ENCODE measurements at places on chromosomes 12 and 14.
A peak's percentile ranks its signal among the peaks of the same experiment; 100 is the strongest.

- peak; percentile 70 for DNase-seq
These were observed 40.6 kb downstream of the SLC15A4 start for GRCh38 chr12:128783129-128783574.

GRCh38 chr12:14618983-14619382 lies 51.3 kb upstream of the PLBD1 start:
- no peak for DNase-seq

GRCh38 chr14:70181276-70181675 lies 7.5 kb downstream of the SLC8A3 start:
- no peak for DNase-seq

GRCh38 chr14:96592591-96593386 lies 90.6 kb downstream of the PAPOLA start:
- DNase-seq: peak; percentile 90

DNA sequence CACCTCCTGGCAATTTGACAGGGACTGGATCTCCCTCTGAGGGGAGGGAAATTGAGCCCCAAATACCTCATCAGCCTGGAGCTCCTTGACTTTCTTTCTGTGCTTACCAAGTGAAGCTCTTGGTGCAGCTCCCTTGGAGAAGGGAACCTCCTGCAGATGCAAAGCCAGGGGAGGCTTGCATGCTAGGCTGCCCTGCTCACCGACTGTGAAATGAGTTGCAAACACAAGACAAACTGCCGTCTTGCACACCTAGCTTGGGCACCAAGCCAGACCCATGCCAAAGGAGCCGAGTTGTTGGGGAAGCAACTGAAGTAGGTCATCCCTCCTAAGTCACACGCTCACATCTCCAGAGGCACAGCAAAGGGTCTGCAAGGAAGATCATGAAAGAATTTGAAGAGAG lies 95.2 kb downstream of the GTF2A1 start:
- no peak for DNase-seq

- no peak for DNase-seq
These were observed 1.9 kb downstream of the GPHN start for GRCh38 chr14:66509874-66510273.

GRCh38 chr12:130573766-130574165 lies 142.3 kb downstream of the RIMBP2 start:
- DNase-seq: no peak

DNA sequence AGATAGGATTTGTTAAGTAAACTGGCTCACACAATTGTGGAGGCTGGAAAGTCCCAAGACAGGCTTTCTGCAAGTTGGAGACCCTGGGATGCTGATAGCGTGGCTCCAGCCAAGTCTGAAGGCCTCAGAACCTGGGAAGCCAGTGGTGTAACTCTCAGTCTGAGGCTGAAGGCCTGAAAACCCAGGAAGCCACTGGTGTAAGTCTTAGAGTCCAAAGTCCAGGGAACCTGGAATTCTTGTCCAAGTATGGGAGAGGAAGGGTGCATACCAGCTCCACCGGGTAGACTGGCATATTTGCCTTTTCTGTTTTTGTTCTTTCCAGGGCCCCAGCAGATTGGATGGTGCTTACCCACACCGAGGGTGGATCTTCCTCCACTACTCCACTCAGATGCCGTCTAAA lies 18.1 kb downstream of the GMFB start:
- DNase-seq: no peak

GRCh38 chr12:45973526-45973925 lies 16.8 kb downstream of the SCAF11 start:
- no peak for DNase-seq

DNA sequence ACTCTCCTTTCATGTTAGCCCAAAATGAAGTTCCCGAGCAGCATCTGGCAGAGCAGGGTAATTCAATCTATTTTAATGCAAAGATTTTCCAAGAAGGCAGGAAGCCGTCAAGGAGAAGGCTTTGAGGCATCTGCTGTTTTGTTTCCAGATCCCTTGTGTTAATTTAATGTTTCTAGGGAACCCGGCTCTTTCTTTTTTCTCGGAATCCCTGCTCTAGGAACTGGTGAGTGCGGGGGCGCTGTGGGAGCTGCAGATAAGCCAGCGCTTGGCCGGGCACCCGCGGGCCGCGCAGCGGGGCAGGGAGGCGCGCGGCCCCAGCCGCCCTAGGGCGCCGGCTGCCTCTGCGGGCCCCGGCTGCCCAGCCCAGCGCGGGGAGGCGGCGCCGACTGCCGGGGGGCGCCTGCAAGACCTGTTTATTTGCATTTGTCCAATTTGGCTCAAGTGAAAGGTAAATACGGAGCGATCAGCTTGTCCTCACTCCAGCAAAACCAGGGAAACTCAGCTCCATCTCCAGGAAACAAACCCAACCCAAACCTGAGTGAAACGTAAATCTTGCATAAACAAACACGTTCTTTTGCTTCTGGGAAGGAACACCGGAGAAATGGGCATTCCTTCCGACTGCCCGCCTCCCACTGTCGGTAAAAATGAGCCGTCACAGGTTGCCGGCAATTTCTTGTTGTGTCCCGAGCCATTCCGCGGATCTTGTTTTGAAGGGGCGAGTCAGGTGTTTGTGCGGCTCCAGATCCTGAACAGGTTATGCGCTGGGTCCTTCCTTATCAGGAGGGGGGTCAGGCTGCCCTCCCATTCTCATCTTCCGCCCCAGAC lies 65.1 kb downstream of the CRADD start:
- peak; percentile 83 for DNase-seq

- no peak for DNase-seq
These were observed 272.0 kb upstream of the DIO3 start for GRCh38 chr14:101289230-101289690.

GRCh38 chr14:102590667-102591099 lies 1.8 kb upstream of the RCOR1 start:
- no peak for DNase-seq

DNA sequence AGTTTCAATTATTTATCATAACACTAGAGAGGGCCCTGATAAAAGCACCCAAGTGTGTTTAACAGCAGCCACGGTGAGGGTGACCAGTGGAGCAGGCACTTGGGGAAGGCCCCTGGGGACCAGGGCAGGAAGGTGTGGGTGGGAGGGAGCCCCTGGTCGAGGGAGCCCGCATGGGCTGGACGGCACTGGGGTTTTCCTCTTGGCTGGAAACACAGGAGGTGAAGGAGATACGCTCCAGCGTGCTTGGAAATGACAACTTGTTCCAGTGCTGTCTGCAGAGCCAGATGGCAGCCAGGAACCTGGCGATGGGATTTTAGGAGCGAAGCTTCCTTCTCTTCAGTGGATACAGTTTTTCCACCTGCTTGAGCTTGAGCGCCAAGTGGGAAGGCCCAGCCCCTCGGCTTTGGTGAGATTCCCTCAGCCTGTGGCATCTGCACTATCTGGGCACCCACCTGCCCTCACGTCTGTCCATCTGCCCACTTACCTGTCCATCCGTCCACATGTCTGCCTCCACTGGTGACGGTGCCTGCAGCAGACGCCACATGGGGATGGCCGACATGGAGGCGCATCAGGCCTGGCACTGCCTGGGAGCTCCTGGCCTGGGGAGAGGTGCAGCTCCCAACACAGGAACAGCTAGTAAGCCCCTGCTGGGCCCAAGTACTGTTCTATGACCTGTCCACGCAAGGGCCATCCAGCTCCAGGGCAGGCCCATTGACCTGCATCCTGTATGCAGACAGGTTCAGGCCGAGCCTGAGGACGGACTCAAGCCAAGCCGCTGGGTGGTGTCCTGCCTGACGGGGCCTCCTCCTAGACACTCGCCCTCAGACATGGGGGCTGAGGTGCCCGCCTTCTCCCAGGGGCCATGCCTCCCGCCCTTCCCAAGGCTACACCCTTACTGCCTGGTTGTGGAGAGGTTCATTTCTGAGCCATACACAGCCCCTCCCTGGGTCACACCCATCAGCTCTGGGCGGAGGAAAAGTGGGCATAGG lies 192.2 kb upstream of the C14orf180 start:
- DNase-seq: peak; percentile 80

GRCh38 chr12:130117701-130118100 lies 44.6 kb upstream of the FZD10 start:
- DNase-seq: no peak

- DNase-seq: no peak
These were observed 1.3 kb downstream of the NINJ2 start for GRCh38 chr12:661720-662486.

GRCh38 chr12:40223646-40224045 lies 1.2 kb upstream of the LRRK2 start:
- DNase-seq: no peak

DNA sequence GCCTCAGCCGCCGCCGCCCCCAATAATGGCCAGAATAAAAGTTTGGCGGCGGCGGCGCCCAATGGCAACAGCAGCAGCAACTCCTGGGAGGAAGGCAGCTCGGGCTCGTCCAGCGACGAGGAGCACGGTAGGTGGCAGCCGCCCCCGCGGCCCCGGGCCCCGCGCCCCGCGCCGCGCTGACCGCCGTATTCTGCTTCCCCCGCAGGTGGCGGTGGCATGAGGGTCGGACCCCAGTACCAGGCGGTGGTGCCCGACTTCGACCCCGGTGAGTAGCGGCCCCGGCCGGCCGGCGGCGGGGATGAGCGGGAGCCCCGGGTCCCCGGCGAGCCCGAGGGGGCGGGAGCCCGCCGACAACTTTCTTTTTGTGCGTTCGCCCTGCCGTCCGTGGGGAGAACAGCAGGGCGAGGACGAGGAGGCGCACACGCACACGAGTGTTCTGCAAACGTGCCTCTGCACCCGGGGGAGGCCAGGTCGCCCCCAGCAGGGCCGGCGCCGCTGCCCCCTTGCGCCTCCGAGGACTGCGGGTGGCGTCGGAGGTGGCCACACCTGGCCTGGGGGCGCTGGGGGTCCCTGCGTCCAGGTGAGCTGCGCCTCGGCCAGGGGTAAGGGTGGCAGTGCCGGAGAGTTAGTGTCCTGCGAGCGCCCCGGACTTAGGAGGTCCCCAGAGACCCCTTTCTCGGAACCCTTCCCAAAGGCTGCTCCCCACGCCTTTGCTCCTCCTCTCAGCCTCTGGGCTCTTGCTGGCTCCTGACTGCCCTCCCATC lies 794 bp downstream of the RCOR1 start:
- DNase-seq: peak; percentile 65

DNA sequence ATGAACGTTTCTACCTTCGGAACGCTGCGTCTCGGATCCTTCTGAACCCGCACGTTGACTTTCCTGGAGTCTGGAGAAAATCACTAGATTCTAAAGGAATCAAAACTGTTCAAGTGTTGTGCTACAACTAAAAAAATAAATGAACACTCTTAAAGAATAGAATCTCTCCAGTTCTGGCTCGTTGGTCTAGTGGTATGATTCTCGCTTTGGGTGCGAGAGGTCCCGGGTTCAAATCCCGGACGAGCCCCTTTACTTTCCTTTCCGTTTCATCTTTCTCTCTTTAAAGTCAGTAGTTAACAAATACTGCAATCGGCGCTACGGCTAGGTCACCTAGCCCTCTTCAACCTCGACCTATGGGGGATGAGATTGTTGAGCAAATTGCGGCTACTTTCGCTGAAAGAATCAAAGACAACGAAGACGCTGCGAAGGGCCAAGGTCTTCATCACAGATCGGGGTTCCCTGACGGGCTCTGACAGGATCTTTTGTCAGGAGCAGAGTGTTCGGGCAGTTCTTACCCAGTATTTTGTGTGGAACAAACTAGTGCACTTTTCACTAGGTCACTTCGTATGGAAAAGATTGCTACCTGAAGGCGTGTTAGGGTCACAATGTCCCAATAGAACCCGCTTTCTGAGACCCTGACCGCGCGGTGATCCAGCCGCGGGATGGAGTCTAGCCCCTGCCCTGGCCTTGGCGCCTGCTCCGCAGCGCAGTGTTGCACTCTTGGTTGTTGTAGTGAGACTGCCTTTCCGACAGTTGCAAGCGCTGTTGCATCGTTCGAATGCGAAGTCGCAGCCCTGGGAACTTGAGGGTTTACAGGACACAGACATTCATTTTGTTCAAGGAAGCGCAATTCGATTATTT lies 8.4 kb downstream of the OR6S1 start:
- peak; percentile 80 for DNase-seq

GRCh38 chr12:101322480-101322879 lies 42.6 kb downstream of the UTP20 start:
- no peak for DNase-seq

DNA sequence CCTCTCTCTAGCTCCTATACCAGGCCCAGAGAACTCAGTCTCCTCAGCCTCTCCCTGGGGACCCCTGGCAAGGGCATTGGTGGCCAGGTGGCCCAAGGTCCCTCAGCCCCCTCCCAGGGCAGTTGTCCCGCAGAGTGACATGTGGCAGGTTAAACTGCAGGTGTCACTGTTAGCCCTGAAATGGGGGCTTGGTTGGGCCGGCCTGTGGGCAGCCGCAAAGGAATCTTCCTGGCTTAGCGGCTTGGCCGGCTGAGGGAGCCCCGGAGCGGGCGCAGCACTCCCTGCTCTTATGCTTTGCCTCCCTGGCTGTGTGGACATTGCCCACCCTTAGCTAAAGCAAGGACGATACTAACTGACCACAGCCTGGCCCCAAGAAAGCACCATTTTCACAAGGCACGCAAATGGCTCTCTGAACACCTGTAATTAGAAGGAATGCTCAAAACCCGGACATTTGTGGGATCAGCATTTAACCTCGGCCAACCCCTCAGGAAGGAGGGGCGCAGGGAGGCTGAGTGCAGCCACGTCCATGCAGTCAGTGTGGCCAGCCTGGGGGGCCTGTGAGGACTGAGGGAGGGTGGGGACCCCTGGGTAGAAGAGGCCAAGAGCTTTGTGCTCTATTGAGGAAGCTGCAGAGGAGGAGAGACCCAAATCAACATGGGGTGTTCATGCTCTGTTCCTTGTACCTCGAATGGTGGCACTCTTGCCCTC lies 82.2 kb downstream of the PAPOLA start:
- DNase-seq: peak; percentile 83

DNA sequence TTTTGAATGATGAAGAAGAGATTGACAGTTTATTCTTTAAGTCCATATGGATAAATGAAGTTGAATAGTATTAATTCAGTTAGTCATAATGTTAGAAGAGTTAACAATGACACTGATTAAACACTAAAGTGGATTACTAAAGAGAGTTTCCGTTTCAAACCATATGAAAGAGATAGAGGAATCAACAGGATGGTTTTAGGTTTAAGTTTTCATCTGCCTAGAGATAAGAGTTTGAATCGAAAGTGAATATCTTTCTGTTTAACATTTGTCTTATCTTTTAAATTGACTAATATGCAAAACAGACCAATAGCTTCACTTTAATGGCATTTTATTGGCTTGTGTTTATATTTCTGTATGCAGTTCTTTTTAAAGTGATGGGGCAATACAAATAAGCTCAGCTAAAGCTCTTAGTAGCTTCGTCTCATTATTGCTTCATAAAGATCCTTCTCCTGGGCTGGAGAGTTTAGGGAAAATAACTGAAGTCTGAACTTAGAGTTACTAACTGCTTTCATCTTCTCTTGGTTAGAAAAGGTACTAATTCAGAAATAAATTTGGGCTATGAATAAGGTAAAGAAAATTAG lies 66.0 kb downstream of the MIPOL1 start:
- no peak for DNase-seq

DNA sequence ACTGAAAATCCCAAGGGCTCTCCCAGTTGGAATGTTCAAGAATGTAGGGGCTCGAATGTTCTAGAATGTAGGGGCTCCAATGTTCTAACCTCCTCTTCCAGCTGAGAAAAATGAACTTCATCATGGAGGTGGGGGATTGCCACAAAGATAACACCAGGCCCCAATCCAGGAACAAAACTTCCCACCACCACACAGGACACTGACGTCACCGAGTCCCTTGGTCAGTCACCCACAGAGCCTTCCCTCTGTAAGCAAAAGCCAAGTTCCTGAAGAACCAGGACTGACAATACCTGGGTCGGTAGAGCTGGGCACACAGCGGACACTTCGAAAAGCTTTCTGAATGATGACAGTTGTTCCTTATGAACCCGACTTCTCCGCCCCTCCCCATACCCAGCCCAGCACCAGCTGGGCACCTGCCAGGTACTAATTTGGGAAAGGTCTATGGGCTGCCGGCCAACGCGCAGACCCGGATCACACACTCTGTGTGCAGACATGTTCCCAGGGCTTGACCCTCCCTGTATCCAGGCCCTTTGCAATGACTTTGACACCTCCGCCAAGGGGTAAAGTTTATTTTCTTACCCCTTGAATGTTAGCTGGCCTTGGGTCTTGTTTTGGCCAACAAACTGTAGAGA lies 18.9 kb downstream of the ITPK1 start:
- no peak for DNase-seq

Data from GM13976 (cell line).